Activated T-cell treated with anti-CD3 and anti-CD28 coated beads, Interleukin-2, amount 50 U/mL, for 72 hours (primary cell): ENCODE measurements at places on chromosomes 1 and 21.
A peak's percentile ranks its signal among the peaks of the same experiment; 100 is the strongest.

GRCh38 chr1:222697203-222697602, 15.1 kb downstream of the AIDA start:
- DNase-seq, result no peak

- no peak for DNase-seq
Observed at GRCh38 chr1:185474440-185475149, 157.6 kb upstream of the IVNS1ABP start.

DNA sequence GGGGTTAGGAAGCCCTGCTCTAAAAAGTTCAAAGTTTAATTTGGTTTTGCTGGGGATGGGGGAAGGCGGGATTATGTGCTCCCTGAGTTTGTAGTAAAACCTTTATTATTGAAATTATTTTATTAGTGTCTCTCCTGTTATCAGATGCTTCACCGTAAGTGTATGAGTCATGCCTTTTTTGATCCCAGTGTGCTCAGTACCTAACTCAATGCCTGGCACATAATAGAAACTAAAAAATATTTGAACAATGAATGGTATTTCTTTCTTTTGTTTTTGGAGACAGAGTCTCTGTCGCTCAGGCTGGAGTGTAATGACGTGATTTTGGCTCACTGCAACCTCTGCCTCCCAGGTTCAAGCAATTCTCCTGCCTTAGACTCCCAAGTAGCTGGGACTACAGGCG, 6.4 kb downstream of the SNRPE start:
- no peak for DNase-seq

GRCh38 chr1:109040627-109040988, 1.3 kb downstream of the WDR47 start:
- no peak for DNase-seq

- peak; percentile 74 for DNase-seq
Observed at GRCh38 chr1:30756545-30757351, 826 bp downstream of the LAPTM5 start.

DNA sequence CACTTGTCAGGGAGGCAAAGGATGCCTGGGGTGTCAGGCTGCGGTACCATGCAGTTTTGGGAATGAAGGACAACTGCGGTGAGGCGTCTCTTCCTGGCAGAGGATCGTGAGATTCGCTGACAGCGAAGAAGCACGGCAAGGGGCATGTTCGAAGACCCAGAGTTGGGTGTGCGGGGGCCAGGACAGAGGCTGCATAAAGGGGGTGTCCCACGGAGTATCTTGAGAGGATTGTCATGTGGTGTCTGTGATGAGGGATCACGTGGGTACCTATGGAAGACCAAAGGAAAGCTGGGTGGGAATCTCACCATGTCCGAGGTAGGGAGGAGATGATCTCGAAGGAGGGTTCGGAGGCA, 372 bp downstream of the SLC25A44 start:
- DNase-seq, result no peak

GRCh38 chr1:23177438-23178380, 9.1 kb upstream of the LUZP1 start:
- peak; percentile 69 for DNase-seq

GRCh38 chr1:4087530-4088420, 187.7 kb upstream of the C1orf174 start:
- DNase-seq, result no peak

DNA sequence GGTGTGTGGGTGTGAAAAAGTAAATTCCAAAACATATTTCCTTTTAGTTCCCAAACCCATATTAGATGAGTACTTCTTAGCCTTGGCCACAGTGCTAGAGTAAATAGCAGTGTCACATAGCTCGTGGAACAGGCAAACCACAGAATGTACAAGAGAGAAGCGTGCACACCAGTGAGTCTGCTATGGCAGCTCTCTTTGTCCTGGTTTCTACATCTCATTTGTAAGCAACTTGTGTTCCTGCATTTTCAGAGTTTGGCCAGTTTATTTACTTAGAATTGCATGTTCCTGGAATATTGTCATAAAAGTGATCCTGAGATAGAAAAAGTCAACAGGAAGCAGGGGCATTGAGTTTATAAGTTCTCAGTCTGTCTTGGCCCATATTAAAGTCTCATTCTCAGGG, 142.1 kb downstream of the DHRS3 start:
- DNase-seq, result no peak

DNA sequence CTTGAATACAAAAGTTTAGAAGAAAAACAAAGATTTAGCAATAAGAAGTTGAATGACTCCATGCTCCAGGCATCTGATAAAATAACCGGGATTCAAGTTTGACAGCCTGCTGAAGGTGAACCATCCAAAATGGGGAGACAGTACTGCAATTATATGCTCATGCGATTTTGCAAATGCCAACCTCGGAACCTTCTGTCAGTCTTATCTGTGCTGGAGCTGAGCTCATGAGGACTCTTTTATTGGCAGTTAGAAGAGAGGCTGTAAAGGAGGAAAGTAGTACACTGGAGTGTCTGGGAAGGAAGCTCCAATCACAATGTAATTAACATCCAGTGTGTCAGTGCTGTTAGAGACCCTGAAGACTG, 170.0 kb downstream of the GALNT2 start:
- DNase-seq, result no peak

DNA sequence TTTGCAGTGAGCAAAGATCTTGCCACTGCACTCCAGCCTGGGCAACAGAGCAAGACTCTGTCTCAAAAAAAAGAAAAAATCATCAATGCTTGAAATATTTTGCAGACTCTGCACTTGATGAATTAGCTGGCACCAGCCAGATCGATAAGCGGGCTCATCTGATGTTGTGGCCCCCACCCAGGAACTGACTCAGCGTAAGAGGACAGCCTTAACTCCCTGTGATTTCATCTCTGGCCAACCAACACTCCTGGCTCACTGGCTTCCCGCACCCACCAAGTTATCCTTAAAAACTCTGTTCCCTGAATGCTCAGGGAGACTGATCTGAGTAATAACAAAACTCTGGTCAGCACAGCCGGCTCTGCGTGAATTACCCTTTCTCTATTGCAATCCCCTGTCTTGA, 98.9 kb downstream of the SPSB1 start:
- no peak for DNase-seq

- no peak for DNase-seq
Observed at GRCh38 chr1:111468717-111469100, 5.1 kb upstream of the C1orf162 start.

- DNase-seq, result no peak
Observed at GRCh38 chr1:31507676-31508530, 68.4 kb upstream of the TINAGL1 start.

DNA sequence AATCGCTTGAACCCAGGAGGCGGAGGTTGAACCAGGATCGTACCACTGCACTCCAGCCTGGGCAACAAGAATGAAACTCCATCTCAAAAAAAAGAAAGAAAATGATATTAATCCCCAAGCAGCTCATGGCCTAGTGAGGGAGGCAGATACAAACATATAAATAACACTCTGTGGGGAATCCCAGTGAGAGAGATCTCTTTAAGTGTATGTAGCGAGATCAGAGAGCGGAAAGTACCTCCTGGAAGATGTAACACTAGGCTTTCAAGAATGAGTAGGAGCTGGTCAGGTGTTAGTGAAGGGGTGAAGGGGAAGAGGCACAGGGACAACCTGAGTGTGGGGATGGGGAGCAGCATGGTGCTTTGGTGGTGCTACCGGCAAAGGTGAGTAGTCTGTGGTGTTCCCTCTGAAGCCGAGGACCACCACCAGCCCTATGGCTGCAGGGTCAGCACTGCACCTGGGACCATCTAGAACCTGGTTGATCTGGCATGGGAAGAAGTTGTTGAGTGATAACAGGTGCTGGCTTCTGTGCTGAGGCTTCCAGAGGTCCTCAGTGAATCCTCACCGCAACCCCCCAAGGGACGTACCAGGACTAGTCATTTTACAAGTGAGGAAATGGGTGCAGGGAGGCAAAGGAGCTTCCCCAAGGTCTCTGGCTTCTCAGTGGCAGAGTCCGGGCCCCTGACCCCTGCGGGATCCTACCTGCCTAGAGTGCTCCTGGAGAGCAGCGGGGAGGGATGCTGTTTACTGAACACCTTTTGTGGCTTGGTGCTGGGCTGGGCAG, 367.6 kb upstream of the VAMP3 start:
- DNase-seq, result no peak

GRCh38 chr1:84691122-84691783, 992 bp upstream of the SSX2IP start:
- no peak for DNase-seq

DNA sequence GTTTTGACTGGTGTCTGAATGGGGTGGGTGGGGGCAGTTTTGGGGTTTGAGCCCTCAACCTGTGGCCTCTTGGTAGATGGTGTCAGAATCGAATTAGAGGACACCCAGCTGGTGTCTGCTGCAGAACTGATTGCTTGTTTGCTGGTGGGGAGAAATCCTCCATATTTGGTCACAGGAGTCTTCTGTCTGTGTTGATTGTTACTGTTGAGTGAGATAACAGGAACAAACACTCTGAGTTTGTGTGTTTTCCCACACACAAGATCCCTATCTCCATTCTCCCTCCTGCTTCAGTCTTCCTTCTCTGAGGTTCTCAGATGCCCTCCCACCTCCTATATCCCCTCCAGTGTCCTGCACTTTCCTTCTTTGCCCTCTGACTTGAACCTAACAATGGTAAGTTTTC, 19.1 kb upstream of the CGN start:
- DNase-seq, result no peak

DNA sequence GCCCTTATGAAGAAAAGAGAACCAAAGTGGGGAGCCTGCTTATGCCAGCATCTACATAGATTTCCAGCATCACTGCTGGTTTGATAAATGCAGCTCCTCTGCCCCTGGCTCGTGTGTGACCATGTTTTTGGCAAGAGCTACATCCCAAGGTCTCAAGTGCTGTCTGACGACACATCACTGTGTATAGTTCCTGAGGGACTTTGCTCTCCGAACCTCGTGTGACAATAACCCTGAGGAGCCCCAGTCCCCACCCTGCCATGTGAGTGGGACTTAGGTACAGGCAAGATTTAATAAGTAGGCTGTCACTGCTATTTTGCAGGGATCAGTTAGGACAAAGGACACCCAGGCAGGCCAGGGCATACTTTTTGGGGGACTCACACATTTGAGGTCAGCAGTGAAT, 28.8 kb upstream of the RERE start:
- DNase-seq, result no peak
